ENCODE measurements at places on chromosomes 3 and 15. TPM values are rescaled to one million over a fixed set of nuclear protein-coding genes. Genes with fewer than 3 reads are reported as not detected.

The ELL3 gene
- total RNA-seq: 27.3 TPM

The SERPINI2 gene
- total RNA-seq: not detected

The CLDN1 gene
- 24.5 TPM for total RNA-seq

The CLDN11 gene
- 7.5 TPM for total RNA-seq

The DNAJA4 gene
- total RNA-seq: 13.6 TPM

The NR2E3 gene
- total RNA-seq: not detected

The SMCO1 gene
- not detected for total RNA-seq

The RTP3 gene
- not detected for total RNA-seq

The TMC3 gene
- total RNA-seq: not detected

The OXTR gene
- 1.7 TPM for total RNA-seq

The FAM3D gene
- total RNA-seq: 0.72 TPM

The POTEB gene
- not detected for total RNA-seq

The AGBL1 gene
- not detected for total RNA-seq

The ADGRG7 gene
- total RNA-seq: not detected

The TMEM108 gene
- not detected for total RNA-seq

The CCDC80 gene
- 3.0 TPM for total RNA-seq

The STXBP5L gene
- not detected for total RNA-seq

The B3GALNT1 gene
- 6.7 TPM for total RNA-seq

The FGD5 gene
- under 0.01 TPM for total RNA-seq

The ONECUT1 gene
- total RNA-seq: not detected

Data from tracheal epithelial cell (primary cell).